Fibroblast of skin of left quadriceps (primary cell): ENCODE measurements at places on chromosomes 5 and 9.

DNA sequence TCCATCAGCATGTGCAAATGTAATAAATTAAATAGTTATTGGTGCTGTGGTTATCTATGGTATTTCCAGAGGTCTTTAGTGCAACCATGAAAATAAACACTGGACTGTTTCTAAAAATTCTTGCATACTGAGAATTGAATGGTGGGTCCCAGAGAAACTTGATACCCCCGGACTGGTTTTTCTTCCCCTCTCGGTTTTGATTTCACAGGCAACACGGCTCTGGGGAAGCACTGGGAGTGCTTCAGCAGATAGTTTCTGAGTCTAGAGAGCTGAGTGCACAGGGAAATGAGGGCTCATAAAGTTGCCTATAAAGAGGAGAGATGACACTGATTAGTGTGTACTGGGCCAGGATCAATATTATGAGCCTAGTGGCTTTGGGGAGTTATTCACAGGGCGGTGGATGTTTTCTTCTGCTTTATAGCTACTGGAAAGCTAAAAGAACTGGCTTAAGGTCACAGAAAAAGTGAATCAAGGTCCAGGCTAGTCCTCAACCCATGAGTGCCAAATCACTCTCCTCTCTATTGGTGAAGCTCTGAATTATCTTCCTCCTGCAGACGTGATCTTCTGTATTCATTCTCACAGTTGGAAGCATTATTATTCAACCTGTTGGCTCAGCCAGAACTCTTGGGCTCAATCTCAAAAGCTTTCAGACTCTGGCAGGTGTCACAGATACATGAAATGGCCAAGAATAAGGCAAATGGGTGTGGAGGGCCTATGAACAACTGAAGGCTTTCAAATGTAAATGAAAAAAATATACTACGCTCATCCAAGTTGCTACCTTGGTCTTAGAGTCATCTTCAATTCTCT, 170.2 kb upstream of the HMHB1 start:
- DNase-seq: peak; percentile 79

GRCh38 chr9:137243626-137244485, 2.8 kb downstream of the TUBB4B start:
- DNase-seq: no peak

DNA sequence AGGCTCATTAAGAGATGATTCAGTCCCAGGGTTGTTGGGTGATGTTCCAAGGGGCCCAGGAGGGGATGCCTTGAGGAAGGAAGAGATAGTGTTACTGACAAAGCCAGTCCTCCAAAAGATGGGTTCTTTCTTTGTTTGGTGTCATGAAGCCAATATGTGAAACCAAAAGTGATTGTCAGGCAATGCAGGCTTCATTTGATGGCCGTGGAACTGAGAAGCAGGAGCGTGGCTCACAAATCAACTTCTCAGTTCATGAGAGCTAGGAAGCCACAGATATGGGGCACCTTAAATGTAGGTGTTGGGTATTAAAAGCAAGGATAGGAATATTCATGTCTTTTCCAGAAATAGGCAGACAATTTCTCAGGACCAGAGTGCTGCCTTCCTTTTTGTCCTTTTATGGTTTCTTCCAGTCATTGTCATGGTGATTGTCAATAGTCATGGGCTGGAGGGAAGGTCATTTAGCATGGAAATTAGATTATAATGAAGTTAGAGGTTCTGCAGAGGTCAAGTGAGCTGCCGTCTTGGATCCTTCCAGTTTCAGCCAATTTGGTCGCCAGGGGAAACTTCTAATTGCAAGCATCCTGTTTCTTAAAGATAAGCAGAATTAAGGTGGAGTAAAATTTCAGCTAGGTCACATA, 393.0 kb downstream of the NTRK2 start:
- no peak for DNase-seq

DNA sequence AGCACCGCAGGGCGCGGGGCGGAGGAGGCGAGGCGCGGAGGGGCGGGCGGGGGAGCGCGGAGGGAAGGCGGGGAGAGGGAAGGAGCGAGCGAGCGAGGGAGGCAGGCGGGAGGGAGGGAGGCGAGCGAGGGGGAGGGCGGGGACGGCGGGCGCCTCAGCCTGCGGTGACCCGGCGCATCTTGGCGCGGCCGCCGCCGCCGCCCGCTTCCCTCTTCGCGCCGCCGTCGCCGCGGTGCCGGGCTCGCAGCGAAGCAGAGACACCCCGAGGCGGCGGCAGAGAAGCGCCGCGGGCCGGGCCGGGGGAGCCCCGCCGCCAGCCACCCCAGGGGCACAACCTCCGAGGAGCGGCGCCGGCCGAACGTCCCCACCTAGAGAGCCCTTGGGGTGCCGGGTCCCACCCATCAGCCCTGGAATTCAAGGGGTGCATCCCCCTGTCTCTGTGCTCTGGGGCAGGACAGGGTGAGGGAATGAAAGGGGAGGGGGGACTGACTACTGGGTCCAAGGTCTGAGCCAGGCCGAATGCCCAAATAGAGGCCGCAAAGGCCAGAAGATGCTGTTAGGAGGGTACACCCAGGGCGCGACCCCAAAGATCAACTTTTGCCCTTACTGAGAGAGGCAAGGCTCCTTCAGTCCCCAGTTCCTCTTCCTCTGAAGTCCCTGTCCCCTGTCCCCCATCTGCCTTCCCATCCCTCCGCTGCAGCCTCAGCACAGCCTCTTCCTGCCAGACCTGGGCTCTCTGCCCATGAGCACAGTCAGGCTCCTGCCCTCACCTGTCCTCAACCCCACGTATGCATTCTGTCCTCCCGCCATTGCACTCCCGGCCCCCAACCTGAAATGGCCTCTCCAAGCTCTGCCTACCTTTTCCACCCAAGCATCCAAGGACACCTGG, at the start of gene ADAMTS2:
ADAMTS2 (minus strand) TSS at position 29 of the 889 bp plus-strand sequence. CDS start 133 bp downstream, outside the sequence.
- peak; percentile 26 for DNase-seq

DNA sequence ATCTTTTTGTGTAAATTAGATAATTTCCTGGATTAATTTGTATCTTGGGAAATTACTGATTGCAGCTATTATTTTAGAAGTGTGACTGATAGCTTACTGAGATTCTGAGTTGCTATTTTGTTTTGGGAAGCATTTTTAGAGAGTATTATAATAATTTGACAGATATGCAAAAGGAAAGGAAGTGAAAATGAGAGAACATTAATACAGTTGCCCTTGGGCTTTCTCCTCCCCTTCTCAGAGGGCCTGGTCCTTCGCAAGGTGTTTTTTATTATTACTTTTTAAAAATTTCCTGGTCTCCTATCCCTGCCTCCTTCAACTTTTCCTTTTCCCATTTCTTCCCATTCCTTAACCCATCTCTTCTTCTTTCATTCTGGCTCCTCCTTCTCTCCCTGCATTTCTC, 32.6 kb downstream of the UBAP1 start:
- no peak for DNase-seq

DNA sequence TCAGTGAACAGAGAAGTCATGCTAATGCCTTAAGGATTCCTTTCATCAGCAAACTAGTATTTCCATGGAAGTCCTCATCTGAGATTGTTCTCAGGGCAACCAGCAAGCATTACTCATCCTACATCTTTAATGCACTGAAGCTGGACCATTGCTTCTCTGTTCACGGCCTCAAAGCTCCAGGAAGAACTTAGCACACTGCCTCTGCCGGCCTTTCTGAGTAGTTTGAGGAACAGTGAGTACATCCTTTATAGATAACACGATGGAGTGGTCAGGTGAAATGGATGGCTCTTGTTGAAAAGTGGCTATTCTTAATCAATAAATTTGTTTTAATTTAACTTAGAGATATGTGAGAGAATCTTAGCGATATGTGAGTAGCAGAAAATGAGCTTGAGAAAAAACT, 35.8 kb downstream of the MEGF10 start:
- DNase-seq: no peak

GRCh38 chr9:118701985-118702384, 667.2 kb downstream of the BRINP1 start:
- no peak for DNase-seq

DNA sequence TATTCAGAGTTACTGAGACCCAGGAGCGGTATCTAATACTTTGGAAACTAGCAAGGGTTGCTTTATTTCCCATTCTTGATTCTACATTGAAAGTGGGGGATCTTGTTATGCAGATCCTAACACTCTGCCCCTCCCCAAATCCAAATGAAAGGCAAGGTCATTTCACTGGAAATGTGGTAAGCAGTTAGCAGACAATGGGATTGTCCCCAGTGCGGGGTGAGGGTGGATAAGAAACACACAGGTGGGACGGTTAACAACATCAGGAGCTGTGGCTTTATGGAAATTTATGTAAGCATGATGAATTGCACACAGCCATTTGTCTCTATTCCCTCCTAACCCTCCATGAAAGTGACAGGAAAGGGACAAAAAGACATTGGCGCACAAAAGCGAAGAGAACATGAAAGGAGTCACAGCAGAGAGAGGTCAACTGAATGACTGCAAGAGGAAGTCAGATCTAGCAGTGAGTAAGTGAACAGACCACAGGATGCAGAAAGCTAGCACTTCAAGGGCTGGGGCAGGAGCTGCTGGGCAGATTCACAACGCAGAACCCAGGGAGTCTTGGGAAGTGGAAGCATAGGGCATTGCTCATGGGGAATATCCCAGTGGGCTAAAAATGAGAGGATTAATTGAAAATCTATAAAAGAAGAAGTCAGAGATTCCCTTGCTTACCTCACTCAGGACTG, 184.4 kb downstream of the HSD17B3 start:
- DNase-seq: no peak

DNA sequence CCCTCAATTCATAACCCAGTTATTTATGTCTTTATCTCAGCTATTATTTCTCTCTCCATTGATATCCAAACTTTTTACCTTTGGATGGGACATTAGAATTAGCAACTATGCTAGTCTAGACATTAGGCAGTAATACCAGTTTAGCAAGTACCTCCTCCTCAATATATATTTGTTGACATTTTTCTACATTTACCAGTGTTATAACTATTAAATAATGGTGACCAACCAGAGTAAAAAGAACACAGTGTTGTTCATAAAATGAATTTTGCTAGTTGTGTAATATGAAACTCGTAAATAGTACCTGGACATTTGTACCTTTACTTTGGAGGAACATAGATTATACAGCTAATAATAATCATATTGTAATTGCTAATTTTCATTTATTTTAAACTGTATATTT, 554.6 kb upstream of the CDH6 start:
- DNase-seq: no peak

GRCh38 chr5:109102096-109102690, 307.6 kb downstream of the PJA2 start:
- DNase-seq: no peak

GRCh38 chr5:132813599-132814502, 749 bp downstream of the SOWAHA start:
- DNase-seq: no peak

DNA sequence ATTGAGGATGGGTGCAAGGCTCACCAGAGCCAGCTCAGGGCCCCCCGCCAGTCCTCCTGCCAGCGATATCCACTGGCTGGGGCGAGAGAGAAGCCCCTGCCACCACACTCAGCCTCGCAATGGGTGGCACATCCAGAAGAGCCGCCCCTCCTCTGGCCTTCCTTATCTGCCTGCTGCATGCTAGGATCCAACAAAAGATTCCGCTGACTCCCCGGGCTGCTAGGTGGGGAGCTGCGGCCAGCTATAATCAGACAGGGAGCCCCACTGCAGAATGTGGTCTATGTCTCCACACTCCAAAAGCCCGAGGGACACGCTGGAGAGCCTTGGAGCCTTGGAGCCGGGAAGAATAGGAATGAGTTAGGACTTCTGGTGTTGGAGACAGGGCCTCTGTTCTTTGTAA, 32.8 kb downstream of the COL23A1 start:
- no peak for DNase-seq

DNA sequence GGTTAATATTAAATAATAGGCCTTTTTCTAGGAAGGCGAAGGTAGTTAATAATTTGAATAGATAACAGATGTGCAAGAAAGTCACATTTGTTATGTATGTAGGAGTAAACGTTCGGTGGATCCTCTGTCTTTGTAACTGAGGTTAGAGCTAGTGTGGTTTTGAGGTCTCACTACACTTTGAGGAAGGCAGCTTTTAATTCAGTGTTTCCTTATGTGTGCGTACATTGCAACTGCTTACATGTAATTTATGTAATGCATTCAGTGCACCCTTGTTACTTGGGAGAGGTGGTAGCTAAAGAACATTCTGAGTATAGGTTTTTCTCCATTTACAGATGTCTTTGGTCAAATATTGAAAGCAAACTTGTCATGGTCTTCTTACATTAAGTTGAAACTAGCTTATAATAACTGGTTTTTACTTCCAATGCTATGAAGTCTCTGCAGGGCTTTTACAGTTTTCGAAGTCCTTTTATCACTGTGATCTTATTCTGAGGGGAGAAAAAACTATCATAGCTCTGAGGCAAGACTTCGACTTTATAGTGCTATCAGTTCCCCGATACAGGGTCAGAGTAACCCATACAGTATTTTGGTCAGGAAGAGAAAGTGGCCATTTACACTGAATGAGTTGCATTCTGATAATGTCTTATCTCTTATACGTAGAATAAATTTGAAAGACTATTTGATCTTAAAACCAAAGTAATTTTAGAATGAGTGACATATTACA, 45.7 kb downstream of the TGFBR1 start:
- no peak for DNase-seq

- DNase-seq: no peak
Observed at GRCh38 chr9:31629292-31629691, 755.2 kb upstream of the ACO1 start.

- DNase-seq: no peak
Observed at GRCh38 chr5:99061299-99061698, 132.5 kb upstream of the CHD1 start.

DNA sequence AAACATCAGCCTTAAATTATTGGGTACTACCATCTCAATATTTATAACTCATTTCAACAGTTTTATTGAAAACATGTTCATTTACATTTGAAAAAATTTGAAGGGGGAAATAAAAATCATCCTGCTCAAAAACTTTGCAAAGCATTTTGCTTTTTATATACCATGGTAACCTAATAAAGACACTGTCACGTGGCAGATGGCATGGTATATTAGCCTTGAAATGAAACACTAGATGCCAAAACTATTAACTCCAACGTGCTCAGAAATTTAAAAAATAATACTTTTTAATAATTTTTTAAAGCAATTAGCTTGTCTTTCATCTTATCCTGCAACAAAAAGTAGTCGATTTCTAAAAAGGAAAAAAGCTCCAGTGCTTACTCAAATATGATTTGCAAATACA, 88.6 kb upstream of the NFIB start:
- no peak for DNase-seq

DNA sequence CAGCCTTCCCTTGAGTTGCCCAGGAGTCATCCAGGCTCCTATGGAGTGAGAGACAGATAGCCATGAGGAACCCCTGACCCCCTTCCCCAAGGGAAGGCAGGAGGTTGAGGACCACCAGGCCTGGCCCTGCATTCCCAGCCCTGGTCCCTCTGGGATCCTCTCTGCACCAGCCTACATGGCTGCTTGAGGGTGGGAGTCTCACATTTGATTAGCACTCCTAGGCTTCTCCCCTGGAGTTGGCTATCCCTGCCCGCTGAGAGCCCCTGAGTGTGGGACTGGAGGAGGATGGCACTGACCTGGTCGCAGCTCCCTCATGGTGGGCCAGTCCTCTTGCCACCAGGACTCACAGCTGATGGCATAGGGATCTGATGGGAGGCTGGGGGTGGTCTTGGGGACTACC, 46.7 kb downstream of the SAR1B start:
- no peak for DNase-seq

DNA sequence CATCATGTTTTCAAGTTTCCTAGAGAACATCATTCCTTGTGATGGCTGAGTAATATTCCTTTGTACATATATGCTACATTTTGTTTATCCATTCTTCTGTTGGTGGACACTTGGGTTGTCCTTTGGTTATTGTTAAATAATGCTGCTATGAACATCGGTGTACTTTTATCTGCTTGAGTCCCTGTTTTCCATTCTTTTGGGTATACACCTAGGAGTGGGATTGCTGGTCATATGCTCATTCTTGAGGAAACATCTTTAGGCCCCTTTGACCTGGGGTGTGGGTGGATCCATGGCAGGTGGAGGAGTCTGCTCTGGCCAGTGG, 25.3 kb downstream of the GALNT12 start:
- DNase-seq: no peak

GRCh38 chr5:17249029-17249634, 31.7 kb downstream of the BASP1 start:
- DNase-seq: peak; percentile 96
